Activated CD4-positive, alpha-beta T cell treated with anti-CD3 and anti-CD28 coated beads for 1 hour (primary cell): ENCODE measurements at places on chromosomes 6 and 20.

DNA sequence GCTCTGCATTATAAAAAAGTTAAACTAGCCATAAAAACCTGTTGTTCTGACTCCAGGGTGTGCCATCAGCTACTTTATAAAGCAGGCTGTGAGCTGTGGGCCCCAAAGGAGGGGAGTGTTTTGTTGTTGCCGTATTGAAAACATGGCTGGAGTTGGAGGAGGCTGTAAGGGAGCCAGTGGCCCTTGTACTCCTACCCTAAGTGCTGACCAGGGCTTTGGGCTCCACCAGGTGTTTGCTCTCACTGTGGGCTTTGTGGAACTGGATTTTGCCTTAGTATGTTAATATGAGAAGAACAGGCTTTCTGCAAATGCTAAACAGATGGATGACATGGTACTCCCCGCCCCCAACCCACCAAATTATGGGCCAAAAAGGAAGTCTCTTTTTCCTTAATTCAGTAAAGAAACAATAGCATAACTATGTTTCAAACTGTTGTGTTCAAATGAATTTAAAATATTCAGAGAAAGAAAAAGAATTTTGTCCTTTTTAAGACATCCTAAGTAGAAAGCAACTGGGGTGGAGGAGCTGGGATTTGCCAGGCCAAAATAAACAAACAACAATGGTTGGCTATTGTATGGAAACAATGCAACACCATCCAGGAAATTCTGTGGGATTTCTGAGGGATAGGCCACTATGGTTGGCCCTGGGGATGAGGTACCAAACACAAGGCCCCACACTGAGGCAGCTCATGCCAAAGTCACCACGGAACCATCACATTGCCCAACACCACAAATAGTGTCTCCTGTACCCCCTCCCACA, 63.3 kb downstream of the PLCG1 start:
- no peak for DNase-seq

GRCh38 chr6:163291622-163292021, 122.9 kb upstream of the QKI start:
- no peak for DNase-seq

GRCh38 chr6:160248538-160248937, 10.1 kb downstream of the SLC22A2 start:
- no peak for DNase-seq

GRCh38 chr20:19876828-19877460, 118.9 kb downstream of the RIN2 start:
- DNase-seq, result no peak

DNA sequence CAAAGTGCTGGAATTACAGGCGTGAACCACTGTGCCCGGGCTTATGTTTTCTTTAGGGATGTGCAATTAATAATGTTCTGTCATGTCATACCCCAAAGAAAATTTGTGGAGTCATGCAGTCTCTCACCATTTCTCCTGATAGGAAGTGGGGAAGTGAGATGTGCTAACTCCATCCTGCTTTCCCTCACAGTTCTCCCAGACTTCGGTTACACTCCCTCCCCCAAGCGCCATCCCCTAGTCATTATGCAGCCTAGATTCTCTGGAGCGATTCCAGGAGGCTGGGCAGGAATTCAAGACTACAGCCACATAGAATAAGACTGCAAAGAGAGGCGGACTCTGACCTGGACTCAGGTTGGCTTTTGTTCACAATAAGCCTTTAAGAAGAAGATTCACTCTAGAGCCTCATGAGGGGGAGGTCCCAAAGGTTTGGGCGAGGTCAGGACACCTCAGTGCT, 271.4 kb downstream of the ALDH8A1 start:
- no peak for DNase-seq

- no peak for DNase-seq
These were observed 115.7 kb downstream of the AKAP7 start for GRCh38 chr6:131250936-131251335.

- DNase-seq, result no peak
These were observed 316.2 kb downstream of the DHX35 start for GRCh38 chr20:39278230-39278788.

GRCh38 chr6:105453968-105454367, 51.1 kb upstream of the PREP start:
- no peak for DNase-seq

DNA sequence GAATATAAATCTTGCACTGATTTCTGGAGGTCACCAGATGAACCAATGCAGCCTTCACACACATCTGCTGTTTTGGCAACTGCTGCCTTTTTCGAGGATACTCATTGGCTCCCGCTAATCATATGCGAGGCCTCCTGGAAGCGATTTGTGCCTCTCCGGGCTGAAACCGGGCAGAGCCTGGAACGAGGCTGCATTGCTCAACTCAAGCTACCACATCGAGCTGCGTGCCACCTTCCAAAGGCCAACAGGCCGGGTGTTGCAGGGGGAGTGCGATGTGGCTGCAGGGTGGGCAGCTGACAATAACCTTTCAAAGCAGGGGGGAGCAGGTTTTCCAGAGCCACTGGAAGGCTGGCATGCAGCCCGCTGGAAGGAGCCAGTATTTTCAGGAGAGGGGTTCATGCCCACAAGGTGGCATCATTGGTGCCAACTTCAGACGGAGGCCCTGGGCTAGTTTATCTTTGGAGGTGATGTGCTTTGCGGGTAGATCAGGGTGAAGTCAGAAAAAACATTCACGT, 122.6 kb upstream of the IFNGR1 start:
- DNase-seq, result peak; percentile 32

DNA sequence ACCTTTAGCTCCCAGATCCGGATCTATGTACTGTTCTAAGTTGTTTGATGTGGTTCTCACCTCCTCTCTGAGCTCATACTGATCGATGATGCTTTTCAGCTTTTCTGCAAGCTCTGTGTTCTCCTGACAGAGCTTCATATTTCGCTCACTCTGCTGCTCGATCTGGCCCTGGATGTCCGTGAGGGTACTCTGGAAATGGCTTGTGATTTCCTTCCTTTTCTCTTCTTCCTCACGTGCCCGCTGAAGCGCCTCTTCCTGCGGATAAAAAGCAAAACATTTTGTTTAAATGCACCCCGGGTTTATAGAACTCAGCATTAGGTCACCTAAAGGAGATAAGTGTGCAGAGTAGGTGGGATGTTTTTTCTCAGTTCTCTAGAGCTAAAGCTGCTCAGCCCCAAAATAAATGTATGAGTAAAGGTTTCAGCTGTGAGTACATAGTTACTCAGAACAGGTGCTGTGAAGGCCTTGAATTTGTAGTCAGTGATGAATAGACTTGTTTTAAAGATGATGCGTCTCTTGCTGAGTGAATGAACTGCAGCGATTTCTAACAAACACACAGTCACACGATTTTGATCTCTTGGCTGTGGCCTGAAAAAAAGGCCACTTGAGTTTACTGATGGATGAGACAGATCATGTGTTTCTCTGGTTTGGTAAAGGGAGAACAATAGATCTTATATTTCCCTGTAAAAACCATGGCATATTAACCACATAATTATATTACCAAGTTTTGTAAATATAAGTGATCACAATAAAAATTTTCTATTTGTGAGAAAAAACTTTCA, 29.1 kb downstream of the TXLNB start:
- DNase-seq, result no peak

DNA sequence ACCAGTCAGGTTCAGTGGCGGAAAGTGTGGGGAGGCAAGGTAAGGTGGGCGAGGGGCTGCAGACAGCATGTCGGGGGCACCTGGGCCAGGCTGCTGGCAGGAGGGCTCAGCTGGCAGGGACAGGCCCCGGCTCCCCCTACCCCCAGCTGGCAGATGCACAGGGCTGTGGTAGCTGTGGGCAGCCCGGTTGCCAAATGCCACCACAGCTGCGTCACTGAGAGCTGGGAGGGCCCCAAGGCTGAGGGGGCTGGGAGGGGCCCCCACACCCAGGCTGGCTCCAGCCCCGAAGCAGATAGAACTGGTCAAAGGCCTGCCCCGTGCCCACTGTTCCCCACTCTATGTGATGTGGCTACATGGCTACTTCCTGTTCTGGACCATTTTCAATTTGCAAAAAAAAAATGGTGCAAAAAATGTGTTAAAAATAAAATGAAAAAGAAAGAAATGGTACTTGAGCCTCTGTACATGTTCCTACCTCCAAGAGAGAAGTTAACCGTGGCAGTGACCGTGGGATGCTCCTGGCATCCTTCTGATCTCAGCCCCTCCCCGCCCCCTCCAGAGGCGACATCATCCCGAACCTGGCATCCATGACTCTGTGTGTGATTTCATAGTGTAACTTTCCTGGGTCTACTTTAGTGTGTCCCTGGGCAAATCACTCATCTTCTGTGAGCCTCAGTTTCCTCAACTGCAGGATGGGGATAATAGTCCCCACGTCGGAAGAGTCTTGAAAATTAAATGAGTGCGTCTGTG, 64.4 kb downstream of the UBE2V1 start:
- DNase-seq, result no peak

DNA sequence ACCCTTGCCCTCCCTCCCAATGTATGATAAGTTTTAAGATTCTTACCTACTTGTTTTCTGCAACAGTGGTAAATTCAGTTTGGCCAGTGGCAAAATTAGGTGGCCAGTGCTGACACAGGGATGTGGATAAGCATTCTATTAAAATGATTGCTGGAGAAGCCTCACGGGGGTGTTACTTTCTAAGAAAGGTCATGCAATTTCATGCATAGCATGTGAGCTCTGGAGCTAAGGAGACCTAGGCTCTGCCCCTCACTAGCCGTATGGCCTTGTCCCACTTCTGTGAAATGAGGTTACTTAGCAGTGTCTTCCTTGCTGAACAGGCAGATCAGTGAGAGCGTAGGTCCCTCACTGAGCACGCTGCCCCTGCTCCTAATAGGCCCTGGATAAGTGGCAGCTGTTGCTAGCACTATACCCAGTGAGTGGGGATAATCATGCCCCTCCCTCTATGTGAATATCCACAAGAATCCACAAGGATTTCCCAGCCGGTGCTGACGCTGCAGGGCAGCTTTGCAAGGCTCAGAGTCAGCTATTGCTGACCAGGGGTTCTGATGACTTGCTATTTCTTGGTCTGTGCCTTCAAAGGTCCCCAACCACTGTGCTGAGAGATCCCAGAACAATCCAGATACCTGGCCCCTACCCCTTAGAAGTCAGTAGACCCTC, 86.5 kb upstream of the MRPS10 start:
- no peak for DNase-seq

GRCh38 chr6:158279615-158280014, 32.6 kb upstream of the TULP4 start:
- no peak for DNase-seq

DNA sequence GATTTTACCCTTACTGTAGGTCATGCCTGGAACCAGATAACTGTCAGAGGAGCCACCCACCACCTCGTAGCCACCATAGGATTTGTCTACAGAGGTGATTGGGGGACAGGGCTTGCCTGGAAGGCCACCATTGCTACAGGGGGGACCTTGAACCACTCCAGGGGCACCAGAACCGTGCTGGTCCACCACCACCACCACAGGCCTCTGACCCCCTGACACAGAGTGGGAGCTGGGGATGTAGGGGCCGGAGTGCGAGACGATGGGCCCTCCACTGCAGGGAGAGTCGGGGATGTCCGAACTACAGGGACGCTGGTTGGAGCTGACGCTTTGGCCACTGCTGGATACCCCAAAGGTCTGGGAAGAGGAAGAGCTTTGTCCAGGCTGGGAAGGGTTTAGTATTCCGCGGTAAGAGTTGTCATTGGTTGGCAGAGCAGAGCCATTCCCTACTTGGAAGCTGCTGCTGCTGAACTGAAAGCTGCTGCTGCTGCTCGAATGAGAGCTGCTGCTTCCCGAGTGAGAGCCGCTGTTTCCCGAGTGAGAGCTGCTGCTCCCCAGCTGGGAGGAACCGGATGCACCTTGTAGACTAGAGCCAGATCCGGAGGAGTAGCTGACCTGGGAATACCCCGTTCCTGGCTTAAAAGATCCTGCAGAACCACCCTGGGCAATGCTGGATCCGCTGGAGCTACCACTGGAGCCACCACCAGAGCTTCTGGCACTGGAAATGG, 2.2 kb downstream of the PSORS1C1 start:
- DNase-seq, result no peak

- DNase-seq, result no peak
These were observed 1.2 kb upstream of the RBM38 start for GRCh38 chr20:57389695-57390603.

GRCh38 chr20:6689339-6689973, 78.0 kb upstream of the BMP2 start:
- no peak for DNase-seq

- no peak for DNase-seq
These were observed 558.2 kb upstream of the JAG1 start for GRCh38 chr20:11231742-11232648.

DNA sequence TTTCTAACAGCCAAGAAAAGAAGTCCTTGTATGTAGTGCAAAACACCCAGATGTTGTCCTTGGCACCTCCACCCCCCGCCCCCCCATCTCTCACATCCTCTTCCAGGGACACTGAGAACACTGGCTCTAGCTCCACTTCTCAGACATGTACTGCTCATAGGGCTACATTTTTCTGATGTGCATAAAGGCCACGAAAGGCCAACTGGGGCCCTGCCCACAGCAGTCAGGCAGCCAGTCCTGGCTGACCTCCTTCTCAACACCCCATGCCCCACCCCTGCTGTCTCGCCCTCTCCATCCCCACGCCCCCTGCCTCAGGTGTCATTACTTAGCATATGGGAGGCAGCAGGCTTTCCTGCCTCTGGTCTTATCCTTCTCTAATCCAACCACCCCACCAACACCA, 11.3 kb downstream of the GABRR1 start:
- DNase-seq, result no peak
